CD14-positive monocyte (primary cell): ENCODE measurements at places on chromosomes 5 and 9. TPM values are rescaled to one million over a fixed set of nuclear protein-coding genes. Genes with fewer than 3 reads are reported as not detected.

Gene ROPN1L
- 1.9 TPM for polyA plus RNA-seq

Gene IFNA10
- polyA plus RNA-seq: not detected in 2 replicates

Gene TAL2
- not detected for polyA plus RNA-seq

Gene GGTA1
- 6.9 and 10.9 TPM in 2 replicates for polyA plus RNA-seq

Gene CBY3
- polyA plus RNA-seq: not detected

Gene DRD1
- not detected in 2 replicates for polyA plus RNA-seq

Gene S1PR3
- polyA plus RNA-seq: 30.6 TPM

Gene CARTPT
- polyA plus RNA-seq: not detected in 2 replicates

Gene SLC25A2
- polyA plus RNA-seq: not detected in 2 replicates

Gene NHP2
- polyA plus RNA-seq: 139 TPM

Gene ENTREP1
- polyA plus RNA-seq: not detected

Gene CER1
- polyA plus RNA-seq: not detected in 2 replicates

Gene FOXE1
- polyA plus RNA-seq: not detected

Gene CORO2A
- 3.5 TPM for polyA plus RNA-seq

Gene HACD4
- 28.7 TPM for polyA plus RNA-seq

Gene SMC5
- 4.9 TPM for polyA plus RNA-seq

Gene CYSTM1
- polyA plus RNA-seq: 40.0 TPM

Gene ANKRD34B
- 0.66 and 2.0 TPM in 2 replicates for polyA plus RNA-seq

Gene GABRA6
- polyA plus RNA-seq: not detected in 2 replicates

Gene PCDHGB5
- polyA plus RNA-seq: 0.01 TPM in 2 replicates

Gene ANKH
- polyA plus RNA-seq: 3.1 TPM

Gene CDX1
- not detected for polyA plus RNA-seq

Gene NPR3
- not detected for polyA plus RNA-seq

Gene SLCO6A1
- polyA plus RNA-seq: not detected in 2 replicates

Gene PKD2L2
- not detected in 2 replicates for polyA plus RNA-seq

Gene JAK2
- 34.7 TPM for polyA plus RNA-seq
